NCI-H1930 (cell line): ENCODE measurements at places on chromosomes 3 and 15.
A peak's percentile ranks its signal among the peaks of the same experiment; 100 is the strongest.

GRCh38 chr3:193928354-193929209 is 207.4 kb upstream of the HES1 start:
- DNase-seq, result no peak

- DNase-seq, result no peak
Observed at GRCh38 chr3:23923786-23924185, 6.9 kb downstream of the RPL15 start.

DNA sequence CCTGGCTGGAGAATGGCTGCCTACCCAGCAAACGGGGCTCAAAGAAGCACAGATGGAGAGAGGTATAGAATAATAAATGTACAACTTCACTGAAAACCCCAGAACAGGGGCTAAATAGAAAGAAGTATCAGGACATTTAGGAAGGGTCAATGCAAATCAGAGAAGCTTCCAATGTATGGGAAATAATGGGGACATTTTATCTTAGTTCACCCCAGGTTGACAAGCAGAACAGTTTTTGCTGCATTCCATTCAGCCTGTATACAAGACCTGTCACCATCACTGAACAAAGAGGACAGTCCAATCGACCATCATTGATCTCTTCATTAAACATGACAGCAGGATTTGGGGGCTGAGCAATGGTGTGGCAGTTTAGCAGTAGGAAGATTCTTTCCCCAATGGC is 68.1 kb downstream of the MYH15 start:
- no peak for DNase-seq

DNA sequence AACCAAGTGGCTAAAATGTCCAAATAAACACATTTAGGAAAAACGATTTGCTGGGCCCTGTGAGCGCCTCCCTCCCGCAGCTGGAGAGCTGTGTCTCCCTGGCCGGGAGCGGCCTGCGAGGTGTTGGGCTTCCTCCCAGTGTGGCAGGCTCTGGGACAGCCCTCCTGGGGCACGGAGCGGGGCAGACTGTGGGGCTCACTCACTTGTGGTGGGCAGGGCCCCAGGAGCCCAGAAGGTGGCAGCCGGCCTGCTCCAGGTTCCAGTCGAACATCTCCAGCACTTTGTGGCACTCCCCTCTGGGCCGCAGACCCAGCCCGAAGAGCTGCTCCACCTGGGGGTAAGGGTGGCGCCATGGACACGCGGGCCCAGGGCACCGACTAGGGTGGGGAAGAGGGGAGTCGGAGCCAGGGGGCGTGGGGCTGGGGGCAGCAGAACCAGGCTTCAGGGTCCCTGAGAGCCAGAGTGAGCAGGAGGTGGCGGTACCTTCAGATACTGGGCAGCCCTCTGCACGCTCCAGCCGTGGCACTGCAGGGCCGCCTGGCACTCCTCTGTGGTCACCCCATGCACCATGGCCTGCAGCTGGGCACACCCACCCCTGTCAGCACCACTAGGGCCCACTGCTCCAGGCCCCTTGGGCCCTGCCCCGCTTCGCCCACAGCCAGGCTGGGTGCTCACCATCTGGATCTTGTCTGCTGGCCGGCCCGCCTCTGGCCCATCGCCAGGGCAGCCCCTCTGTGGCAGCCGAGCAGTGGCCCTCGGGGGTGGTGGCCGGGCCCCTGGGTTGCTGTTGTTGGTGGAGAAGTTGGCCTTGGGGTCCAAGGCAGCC is 41.5 kb downstream of the TNK2 start:
- DNase-seq, result no peak

DNA sequence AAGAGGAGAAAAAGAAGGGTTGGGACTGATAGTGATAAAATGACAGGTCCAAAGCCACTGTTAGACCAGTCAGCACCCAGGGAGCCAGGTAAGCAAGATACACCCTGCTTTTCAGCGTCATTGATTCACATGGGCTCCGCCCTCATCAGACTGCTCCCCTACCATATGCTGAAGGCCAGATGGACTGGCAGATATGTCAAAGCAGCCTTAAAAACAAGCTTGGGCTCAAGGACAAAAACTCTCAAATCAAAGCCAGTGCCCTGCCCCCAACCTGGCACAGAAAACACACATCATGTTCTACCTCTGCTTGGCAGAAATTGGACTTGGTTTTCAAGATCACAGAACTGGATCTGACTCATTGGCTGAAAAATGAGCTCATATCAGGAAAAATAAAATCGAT is 33.4 kb downstream of the SH3BP5 start:
- no peak for DNase-seq

DNA sequence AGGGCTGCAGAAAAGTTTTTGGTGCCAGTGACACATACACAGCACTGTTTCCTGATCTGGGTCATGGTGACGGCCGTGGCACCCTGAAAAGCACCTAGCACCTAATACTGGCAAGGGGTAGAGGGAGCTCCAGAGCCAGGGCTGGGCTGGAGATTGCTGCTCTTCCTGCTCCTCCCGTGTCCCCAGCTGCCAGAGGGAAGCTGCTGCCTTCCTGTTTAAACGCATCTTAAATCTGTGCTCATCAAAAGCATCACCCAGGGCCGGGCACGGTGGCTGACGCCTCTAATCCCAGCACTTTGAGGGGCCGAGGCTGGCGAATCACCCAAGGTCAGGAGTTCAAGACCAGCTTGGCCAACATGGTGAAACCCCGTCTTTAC is 156.7 kb upstream of the MEF2A start:
- DNase-seq, result no peak

GRCh38 chr3:66055289-66055688 is 16.6 kb upstream of the MAGI1 start:
- DNase-seq, result no peak

GRCh38 chr3:120602682-120603081 is 6.5 kb downstream of the NDUFB4 start:
- DNase-seq, result no peak

GRCh38 chr3:173065543-173065981 is 75.5 kb downstream of the SPATA16 start:
- DNase-seq, result no peak

DNA sequence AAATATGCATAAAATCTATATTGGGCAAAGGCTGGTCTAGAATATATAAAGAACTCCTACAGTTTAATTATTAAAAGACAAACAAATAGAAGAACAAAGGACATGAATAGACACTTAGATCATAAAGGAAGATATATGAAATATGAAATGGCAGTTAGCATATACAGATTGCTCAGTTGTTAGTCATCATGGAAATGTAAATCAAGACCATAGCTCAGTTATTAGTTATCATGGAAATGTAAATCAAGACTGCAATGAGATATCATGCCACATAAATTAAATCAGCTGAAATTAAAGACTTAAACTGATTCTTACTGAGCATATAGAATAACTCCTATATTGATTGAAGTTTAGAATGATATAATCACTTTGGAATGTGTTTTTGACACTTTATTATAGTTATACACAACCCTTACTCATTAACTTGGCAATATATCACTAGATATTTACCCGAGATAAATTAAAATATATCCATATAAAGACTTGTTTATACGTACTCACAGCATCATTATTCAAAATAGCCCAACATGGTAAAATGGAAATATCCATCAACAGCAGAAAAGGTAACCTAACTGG is 45.2 kb upstream of the GOLGA8B start:
- no peak for DNase-seq

DNA sequence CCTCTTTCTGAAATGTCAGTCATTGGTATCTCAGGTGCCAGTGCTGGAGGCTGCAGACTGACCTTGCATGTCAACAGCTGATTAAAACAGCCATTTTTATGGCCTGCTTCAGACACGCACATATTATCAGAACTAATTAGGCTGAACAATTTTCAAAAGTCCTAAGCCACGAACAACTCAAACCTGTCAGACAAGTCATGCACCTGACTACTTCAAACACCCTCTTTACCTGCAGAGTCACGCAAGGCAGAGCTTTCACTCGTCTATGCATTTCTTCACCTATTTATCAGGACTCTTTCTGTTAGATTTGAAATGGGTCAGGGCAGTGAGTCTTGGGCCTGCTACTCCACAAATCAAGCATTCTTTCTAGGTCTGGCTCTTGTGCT is 26.7 kb downstream of the CLK3 start:
- no peak for DNase-seq

DNA sequence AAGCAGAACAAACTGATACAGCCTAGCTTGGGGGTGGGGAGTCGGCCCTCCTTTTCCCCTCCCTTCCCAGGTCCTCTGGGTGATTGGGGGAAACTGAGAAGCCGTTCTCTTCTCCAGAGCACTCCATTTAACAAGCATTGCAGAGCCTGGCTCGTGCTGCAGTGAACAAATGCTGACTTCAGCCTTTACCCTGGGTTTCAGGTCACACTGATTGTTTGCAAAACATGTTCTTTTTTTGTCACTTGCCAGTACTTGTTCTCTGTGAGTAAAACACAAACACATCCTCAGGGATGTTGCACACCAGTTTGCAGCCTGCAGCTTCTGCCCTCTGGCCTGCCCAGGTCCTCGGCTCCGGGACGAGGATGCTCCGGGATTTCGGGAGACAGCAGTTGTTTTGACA is 132.8 kb downstream of the PGPEP1L start:
- DNase-seq, result no peak

DNA sequence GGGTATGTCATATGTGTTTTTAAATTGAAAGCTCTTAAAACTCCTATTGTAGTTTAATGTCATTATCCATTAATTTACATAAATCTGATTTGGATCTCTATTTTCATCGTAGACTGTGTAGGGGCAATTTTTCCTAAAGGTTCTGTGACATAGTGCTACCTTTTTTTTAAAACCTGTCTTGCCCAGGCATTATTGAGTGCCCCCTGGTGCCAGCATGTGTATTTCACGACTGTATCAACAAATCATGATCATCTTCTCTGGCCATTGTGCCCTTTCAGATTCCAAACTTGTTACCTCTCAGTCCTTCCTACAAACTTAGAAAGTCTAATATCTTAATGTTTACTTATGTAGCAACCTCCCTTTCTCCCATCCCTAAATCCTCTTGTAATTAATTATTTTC is 97.2 kb upstream of the FLNB start:
- no peak for DNase-seq

DNA sequence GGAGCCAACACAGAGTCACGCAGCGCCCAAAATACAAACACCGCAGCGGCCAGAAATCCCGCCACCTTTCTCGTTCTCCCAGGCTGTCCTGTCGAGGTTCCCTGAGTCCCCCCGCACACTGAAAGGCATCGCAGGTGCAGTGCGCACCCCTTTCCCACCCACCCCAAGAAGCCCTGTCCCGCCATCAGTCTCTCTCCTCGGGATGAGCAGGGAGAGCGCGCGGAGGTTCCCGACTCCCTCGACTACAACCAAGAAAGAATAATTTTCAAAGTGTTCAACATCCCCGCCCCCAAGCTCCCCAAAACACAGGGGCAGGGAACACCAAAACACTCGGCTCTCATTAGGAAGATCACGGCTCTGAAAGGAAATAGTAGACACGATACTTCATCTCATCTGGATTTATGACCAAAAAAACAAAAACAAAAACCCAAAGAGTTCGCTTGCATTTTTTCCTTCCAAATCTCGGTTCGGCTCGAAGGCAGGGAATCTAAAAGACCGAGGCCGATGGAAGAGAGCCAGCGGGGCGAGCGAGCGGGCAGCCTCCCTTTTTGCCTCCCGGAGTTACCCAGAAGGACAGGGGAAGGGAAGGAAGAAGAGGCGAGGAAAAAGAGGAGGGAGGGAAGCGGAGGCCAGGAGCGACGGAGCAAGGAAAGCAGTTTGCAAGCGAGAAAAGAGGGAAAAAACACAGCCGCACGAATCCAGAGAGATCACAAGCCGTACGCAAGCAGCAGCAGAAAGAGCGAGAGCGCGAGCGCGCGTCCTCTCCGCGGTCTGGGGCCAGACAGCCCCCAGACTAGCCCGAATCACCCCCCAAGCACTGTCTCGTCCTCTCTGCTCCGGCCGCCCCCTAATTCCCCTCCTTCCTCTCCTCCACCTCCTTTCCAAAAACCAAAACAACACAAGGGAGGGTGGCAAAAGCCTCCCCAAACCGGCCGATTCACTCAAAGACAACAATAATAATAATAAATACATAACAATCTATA is 808 bp downstream of the BCL6 start:
- DNase-seq, result peak; percentile 15

- DNase-seq, result no peak
Observed at GRCh38 chr3:52038227-52038626, 18.1 kb downstream of the DUSP7 start.

DNA sequence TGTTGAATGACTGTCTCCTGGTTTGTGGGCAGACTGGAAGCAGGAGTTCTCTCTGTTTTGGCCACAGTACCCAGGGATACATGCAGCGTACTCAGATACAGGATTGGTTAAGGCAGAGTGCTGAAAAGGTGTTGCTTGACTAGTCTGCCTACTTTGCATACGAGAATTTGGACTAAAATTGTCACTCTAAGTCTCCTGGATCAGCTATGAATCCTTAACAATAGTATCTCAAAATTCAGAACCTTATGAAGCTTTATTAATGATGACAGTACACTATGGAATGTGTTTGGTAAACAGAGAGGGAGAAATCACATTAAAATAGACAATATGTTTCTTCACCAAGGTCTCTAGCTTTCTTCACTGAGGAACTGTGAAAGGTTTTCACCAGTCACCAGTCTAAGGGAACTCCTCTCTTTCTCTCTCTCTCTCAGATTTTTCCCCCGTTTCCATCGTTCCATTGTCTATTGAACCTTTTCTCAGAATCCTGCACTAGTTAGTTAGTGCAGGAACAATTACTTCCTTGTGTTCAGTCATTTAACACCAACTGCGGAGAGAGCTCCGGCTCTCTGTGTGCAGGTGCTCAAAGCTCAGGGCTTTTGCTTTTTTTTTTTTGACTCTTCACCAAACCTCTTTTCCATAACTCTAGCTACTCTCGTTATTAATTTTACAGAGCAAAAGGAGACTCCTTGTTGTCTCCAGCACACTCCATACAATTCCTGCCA is 85.9 kb upstream of the FNDC3B start:
- DNase-seq, result no peak

DNA sequence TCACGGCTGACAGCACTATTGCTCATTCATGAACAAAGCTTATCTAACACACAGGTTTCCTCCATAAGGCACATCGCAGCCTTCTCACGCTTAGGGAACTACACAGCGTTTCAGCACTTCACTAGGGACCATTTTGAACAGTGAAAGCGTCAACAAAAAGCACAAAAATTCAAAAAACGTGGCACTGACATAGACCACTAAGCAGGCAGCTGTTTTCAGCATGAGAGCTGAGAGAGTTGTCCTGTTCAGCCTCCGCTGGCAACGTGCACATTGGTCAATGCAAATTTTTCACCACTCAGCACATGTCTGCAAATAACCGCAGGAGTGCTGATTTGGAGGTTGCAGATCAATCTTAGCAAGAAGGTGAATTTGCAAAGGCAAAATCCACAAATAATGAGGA is 109.2 kb downstream of the LRRK1 start:
- no peak for DNase-seq

DNA sequence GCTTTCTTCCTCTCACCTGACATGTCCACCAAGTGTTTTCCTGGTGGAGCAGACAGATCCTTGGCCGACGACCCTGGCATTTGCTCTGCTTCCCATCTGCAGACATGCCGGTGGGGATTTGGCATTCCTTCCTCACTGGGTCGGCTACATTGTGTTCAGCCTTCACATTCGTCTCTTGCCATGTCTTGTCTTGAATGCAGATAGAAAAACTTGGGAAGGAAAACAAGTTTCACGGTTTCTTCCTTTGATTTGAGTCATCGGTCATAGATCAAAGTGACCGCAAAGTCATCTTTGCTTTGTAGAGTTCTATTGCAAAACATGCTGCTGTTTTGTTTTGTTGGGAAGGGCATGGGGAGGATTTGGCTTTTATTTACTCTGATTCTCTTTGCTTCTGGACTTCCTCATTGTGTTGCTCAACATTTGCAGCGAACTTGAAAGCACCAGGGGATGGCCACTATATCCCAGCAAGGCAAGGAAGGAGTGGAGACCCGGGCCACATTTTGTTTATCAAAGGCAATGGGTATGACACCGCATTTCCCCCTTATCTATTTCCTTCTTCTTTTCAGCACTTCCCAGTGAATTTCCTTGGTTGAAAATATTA is 321.3 kb downstream of the CACNA2D3 start:
- DNase-seq, result no peak
